ENCODE measurements at places on chromosomes 13 and 19. TPM values are rescaled to one million over a fixed set of nuclear protein-coding genes. Genes with fewer than 3 reads are reported as not detected.

WBP4 gene
- 12.6 TPM for total RNA-seq

DNA sequence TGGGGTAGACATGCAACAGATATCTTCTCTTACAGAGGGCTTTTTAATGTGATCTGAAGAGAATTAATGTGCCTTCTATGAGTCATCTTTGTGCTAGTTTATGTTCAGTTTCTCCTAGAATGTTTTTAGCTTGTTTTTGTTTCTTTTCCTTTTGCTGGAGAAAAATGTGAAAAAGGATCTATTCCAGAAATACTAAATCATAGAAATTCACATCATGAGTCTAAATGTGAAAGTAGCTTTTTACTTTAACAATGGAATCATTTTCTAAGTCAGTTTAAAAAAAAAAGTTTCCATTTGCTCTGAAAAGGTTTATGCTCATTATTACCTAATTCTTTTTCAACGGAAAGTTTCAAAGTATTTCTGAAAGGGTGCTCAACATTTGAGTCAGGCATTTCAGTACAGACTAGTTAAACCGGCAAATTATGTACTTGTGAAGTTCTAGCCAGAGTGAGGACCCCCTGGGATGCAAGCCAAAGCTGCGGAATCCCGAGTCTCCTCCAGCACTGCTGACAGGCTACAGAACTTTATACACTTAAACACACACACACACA is 72.9 kb downstream of the SPATA13 start:
- no peaks in the 10 kb centered on the region for H3K27me3 ChIP-seq
- peak; percentile 76 for DNase-seq
- no peaks in the 10 kb centered on the region for H3K4me1 ChIP-seq
- no peak overlapping the region for H3K27ac ChIP-seq

VSTM2B gene
- not detected for total RNA-seq

ZNF555 gene
- 4.6 TPM for total RNA-seq

DNA sequence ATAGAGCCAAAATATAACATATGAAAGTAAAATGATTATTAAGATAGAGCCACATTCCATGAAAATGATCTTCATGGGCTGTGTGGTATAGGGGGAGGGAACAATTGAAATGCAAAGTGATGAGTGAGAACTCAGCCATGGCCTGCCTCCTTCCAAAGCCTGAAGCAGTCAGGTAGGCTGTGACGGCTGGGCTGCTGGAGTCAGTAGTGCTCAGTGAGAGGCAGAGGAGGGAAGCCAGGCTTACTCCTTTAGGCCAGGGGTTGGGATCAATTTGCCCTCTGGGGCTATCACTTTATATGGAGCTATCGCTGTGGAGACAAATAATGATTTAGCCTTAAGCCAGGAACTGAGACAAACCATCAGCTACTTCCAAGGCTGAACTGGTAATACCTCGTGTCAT is 654.9 kb downstream of the FGF9 start:
- no peak for DNase-seq
- H3K4me1 ChIP-seq = no peaks in the 10 kb centered on the region
- no peak overlapping the region for H3K27ac ChIP-seq
- H3K27me3 ChIP-seq = no peaks in the 10 kb centered on the region
- no peaks in the 10 kb centered on the region for H3K36me3 ChIP-seq
- no peak overlapping the region for H3K4me3 ChIP-seq

ANKLE1 gene
- 0.17 TPM for total RNA-seq

DNA sequence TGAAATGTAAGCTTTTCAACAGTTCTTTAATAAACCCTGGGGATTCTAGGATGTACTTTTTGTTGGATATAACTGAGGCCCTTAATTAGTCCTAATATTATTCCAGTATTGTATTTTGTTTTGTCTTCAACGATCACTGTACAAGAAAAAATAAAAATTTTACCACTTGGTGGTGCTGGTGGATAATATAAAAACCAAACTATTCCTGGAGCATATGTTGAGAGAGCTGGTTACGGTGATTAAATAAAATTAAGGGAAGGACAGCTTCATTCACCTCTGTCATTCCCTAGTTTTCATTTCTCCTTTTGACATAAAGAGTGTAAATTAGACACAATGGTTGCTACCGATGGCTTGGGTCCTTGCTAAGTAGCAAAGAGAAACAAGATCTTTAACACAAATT is 598.6 kb upstream of the PCDH20 start:
- no peak overlapping the region for H3K4me3 ChIP-seq
- no peaks in the 10 kb centered on the region for H3K4me1 ChIP-seq
- peak; percentile 57 for DNase-seq
- H3K27me3 ChIP-seq = no peaks in the 10 kb centered on the region
- H3K36me3 ChIP-seq = no peaks in the 10 kb centered on the region

GRCh38 chr13:43687038-43687437 is 99.7 kb downstream of the ENOX1 start:
- no peak overlapping the region for H3K27ac ChIP-seq
- H3K4me1 ChIP-seq = no peaks in the 10 kb centered on the region
- H3K36me3 ChIP-seq = no peaks in the 10 kb centered on the region
- DNase-seq = no peak
- no peak overlapping the region for H3K4me3 ChIP-seq

GRCh38 chr13:50123862-50124535 is 108.8 kb downstream of the KCNRG start:
- no peaks in the 10 kb centered on the region for H3K36me3 ChIP-seq
- peak; percentile 89 for DNase-seq
- peak overlapping the region; percentile 96 for H3K4me3 ChIP-seq
- peak overlapping the region; percentile 94 for H3K27ac ChIP-seq

- no peaks in the 10 kb centered on the region for H3K36me3 ChIP-seq
- no peak overlapping the region for H3K4me3 ChIP-seq
- no peak overlapping the region for H3K27ac ChIP-seq
- peaks cover 64% of the 10 kb centered on the region for H3K27me3 ChIP-seq
- H3K4me1 ChIP-seq = no peaks in the 10 kb centered on the region
These were observed 1.3 kb downstream of the SOX21 start for GRCh38 chr13:94710881-94711560.

GPC5 gene
- 0.17 TPM for total RNA-seq

- H3K27ac ChIP-seq = no peak overlapping the region
- DNase-seq = peak; percentile 70
- H3K4me1 ChIP-seq = no peaks in the 10 kb centered on the region
- no peak overlapping the region for H3K4me3 ChIP-seq
These were observed 9.1 kb downstream of the ZNF841 start for GRCh38 chr19:52086481-52086880.

GRCh38 chr19:48500830-48501493 is 10.7 kb downstream of the LMTK3 start:
- peaks cover 25% of the 10 kb centered on the region for H3K27me3 ChIP-seq
- no peaks in the 10 kb centered on the region for H3K4me1 ChIP-seq
- no peaks in the 10 kb centered on the region for H3K36me3 ChIP-seq
- no peak overlapping the region for H3K4me3 ChIP-seq
- H3K27ac ChIP-seq = no peak overlapping the region
- DNase-seq = no peak

- H3K27ac ChIP-seq = peak overlapping the region; percentile 96
- peak overlapping the region; percentile 93 for H3K4me3 ChIP-seq
- no peaks in the 10 kb centered on the region for H3K36me3 ChIP-seq
These were observed 287 bp upstream of the ZSCAN22 start for GRCh38 chr19:58326501-58326913.

ZNF575 gene
- total RNA-seq = 0.26 TPM

DNA sequence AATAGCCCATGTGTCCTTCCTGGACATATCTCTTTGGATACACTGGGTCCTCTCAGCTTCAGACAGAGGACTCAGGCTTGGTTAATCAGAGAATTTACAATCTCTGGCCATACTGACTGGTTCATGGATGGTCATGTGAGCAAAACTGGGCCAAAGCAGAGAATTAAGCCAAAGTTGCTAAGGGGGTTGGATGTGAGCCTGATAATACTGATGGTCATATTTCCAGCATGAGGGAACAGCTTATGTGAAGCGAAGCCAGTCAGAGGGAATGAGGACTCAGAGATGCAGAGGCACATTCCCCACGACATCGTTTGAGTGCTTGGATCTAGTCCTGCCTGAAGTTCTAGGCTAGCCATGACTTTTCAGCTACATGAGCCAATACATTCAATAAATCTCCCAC is 22.0 kb upstream of the LRRC4B start:
- no peak for DNase-seq
- no peak overlapping the region for H3K4me3 ChIP-seq
- no peaks in the 10 kb centered on the region for H3K27me3 ChIP-seq
- no peaks in the 10 kb centered on the region for H3K4me1 ChIP-seq
- H3K36me3 ChIP-seq = no peaks in the 10 kb centered on the region
- no peak overlapping the region for H3K27ac ChIP-seq

- peaks cover 27% of the 10 kb centered on the region for H3K4me1 ChIP-seq
- peaks cover 31% of the 10 kb centered on the region for H3K36me3 ChIP-seq
- H3K27me3 ChIP-seq = no peaks in the 10 kb centered on the region
- peak; percentile 47 for DNase-seq
- H3K27ac ChIP-seq = peak overlapping the region; percentile 34
- peak overlapping the region; percentile 33 for H3K4me3 ChIP-seq
These were observed 6.0 kb downstream of the KANK2 start for GRCh38 chr19:11191273-11191755.

Measured in fibroblast of lung (primary cell).